ENCODE measurements at places on chromosomes 7 and 10.

DNA sequence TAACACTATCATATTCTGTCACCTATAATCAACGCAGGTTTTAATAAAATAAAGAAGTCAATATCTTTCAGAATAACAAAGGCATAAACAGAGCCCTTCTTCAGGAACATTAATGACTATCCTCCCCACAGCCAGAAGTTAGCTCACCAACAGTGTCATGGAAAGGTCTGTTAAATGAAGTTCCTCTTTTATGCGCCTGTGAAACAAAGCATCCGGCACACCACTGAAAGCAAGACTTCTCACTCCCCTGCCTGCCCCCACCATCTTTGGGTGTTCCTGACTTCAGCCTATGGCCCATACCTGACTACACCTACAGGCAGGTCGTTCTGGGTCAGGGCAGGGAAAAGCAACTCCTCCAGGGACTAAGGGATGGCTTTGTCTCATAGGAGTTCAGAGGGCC is 205.4 kb downstream of the FANK1 start:
- DNase-seq = no peak

- no peak for DNase-seq
These were observed 558 bp downstream of the TCTN3 start for GRCh38 chr10:95693071-95693667.

DNA sequence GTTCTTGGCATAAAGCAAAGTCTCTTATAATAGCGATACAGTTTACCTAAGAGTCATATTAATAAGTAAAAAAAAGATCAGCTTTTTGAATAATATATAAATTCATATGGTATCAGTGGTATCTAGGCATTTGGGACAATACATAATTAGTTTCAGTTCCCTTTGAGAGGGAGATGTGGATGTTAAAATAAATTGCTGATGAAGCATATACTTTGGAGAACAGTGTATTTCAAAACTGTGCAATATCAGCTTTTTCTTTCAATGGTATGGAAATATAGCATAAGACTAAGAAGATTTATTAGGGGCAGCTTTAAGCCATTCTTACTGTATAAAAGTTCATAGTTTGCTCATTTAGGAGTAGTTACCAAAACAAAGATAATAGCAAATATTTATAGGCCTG is 35.5 kb downstream of the MDFIC start:
- no peak for DNase-seq

- DNase-seq = no peak
These were observed 179.0 kb downstream of the DIP2C start for GRCh38 chr10:510415-510881.

DNA sequence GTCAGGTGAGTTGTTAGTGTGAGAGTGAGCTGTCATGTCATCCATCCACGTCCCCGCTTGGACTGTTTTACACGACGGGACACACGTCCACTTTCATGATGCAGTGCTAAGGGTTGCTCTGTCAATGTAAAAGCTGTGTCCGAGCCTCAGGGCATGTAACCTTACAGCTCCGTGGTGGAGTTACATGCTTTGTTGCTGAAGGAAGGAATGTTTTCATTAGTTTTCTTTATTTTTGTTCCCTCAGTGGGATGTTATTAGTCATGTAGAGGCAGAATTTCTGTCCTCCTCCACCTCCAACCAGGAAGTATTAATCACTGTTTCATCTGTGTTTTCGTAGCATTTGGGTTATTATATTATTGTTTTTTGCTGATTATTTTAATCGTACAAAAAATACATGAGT is 88.6 kb downstream of the NRG3 start:
- DNase-seq = no peak

GRCh38 chr10:51139176-51139575 is 64.9 kb downstream of the PRKG1 start:
- no peak for DNase-seq

DNA sequence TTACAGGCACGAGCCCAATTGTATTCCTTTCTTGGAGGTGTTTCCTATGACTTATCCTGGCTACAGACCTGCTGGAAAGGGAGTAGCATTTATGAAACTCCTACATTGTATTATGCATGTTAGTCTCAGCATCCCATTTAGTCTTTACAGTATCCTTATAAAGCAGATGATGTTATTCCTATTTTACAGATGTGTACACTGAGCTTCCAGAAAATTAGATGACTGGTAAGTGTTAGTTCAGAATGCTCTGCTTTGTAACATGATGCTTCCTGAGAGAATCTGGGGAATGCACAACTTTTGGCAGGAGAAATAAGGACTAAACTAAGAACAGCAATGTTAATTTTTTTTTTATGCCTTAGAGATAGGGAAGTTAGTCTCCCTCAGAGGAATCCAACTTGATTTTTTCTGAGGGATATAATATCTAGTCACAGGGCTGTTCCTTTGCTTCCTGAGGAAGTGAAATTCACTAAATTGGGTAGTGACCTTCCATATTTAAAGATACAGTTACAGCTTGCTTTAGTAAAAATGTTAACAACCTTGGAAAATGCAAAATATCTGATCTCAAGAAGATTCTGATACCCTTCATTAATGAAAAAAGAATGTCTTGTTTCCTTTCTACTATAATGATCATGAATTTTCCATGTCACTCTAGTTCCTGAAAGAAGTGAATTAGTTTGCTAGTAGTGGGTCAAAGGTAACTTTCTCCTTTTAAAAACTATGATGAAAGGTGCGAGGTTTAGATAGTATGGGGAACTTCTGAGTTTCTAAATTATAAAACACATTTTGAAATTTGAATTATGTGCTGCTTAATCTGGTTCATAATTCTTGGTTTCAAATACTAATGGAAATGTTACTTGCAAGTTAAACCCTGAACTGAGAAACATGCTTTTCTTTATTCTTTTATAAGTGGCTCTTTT is 194.0 kb upstream of the PRPS1L1 start:
- DNase-seq = no peak

DNA sequence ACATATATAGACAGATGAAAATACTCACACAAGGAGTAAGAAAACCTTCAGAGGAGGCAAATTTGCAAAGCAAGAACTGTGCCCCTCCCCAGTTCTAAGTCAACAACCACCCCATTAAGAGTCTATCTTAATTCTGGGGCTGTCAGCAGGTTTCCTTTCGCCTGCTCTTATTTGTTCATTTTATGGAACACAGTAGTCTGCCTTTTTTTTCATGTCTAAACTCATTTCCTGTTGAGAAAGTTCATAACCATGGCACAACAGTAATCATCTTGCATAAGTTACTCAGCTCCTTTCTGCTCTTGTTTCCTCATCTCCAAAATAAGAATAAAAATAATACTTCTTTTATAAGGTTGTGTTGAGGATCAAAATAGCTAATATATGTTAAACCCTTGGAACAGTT is 25.8 kb upstream of the AMPH start:
- DNase-seq = no peak

GRCh38 chr10:8873310-8873709 is 818.8 kb downstream of the GATA3 start:
- DNase-seq = no peak

DNA sequence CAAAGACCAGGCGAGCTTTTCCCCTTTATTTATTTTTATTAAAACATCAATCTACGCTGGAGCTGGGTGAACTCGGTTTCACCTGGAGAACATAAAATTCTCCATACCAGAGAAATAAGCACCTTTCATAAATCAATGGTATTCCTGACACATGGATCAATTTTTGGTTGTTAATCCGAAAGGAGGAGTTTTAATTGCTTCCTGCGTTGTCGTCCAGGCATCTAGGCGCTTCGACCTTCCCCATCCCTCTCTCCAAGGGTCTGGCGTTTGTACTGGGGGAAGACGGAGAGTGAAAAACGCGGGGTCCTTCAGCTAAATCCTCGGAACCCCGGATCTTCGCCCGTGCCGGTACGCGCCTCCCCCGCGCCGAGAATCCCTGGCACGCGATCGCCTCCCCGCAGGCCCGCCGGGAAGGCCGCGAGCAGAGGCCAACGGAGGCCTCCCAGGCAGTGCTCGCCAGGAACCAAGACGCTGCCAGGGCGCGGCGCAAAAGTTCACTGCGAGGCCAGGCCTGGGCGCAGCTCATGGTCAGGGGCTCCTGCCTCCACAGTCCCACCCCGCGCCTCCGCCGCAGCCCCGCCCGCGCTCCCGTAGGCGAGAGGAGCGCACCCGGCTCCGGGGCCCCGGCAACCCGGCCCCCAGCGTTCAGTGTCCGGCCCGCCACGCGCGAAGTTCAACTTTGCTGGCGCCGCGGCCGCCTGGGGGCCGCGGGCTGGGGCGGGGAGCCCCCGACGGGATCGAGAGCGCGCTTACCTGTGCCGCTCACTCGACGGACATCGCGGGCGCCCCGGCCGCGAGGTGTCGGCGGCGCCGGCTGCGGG is 8.3 kb upstream of the EBF3 start:
- DNase-seq = no peak

DNA sequence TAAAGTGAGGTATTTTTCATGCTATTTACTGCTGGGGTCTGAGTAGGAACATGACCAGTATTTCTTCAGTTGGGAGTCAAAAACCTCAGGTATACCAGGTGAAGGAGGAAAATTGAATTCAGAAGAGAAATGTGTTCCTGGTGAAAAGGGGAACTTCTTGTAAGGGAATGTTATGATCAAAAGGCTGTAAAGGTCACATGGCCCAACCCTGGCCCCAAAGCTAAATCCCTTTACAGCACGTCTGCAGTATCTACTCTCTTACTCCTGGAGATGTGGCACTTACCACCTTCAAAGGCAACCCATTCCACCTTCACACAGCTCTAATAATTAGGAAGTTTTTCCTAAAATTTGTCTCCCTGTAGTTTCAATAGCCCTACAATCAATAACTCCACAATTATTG is 15.2 kb downstream of the PIK3AP1 start:
- DNase-seq = no peak
